ENCODE measurements at places on chromosomes 6 and 20. TPM values are rescaled to one million over a fixed set of nuclear protein-coding genes. Genes with fewer than 3 reads are reported as not detected.

DNA sequence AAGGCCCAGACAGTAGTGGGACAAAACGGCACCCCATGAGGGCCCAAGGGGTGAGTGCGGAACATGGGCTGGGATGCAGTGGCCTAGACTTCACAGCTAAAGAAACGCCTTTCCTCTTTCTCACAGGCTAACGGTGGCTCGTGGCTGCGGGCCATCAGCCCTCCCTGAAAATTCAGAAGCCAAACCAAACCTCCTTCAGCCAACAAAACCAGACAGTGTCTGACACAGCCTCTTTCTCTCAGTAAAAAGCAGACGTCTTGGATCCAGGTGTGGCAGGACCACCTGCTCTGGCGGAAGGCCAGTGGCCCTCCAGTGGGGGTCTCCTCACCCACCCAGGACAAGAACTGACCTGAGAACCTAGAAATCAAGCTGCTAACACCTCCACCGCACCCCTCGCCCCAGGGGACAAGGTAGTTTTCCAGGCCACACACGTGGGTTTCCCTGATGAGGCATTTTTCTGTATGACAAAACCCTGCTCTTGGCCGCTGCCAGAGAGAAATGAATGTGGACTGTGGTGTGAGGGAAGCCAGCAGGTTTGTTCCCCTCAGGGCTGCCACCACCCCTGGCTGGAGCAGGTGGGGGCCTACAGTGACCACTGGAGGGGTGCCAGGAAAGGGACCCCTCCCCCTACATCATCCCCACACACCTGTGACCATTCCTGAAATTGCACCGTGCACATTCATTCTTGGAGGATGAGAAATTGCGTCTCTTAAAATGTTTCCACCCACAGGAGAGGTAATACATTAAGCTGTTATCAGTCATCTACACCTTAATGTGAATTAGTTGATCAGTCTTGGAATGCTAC is 76.8 kb upstream of the PIM1 start:
- no peaks in the 10 kb centered on the region for H3K36me3 ChIP-seq
- no peaks in the 10 kb centered on the region for H3K4me1 ChIP-seq
- no peak for DNase-seq
- no peaks in the 10 kb centered on the region for H3K27me3 ChIP-seq
- no peak overlapping the region for H3K4me3 ChIP-seq
- H3K27ac ChIP-seq = no peak overlapping the region

DNA sequence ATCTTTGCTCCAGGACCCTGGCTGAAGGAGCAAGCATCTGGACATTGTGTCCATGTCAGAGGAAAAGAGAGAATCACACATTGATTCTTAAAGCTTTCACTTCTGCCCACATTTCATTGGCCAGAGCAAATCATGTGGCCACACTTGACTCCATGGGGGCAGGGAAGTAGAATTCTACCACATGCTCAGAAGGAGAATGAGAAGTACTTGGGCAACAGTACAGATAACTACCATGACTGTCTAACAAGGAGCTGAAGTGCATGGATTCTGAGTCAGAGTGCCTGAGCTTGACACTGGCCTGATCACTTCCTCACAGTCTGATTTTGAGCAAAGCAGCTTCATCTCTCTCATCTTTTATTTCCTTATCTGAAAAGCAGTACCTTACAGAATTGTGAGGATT is 38.6 kb downstream of the GHRH start:
- H3K4me1 ChIP-seq = no peaks in the 10 kb centered on the region
- no peak overlapping the region for H3K27ac ChIP-seq
- H3K36me3 ChIP-seq = peaks cover 41% of the 10 kb centered on the region
- H3K4me3 ChIP-seq = no peak overlapping the region
- no peaks in the 10 kb centered on the region for H3K27me3 ChIP-seq

PRSS35 gene
- 0.53 TPM for polyA plus RNA-seq

- no peak for DNase-seq
- no peak overlapping the region for H3K4me3 ChIP-seq
- peaks cover 93% of the 10 kb centered on the region for H3K27me3 ChIP-seq
- H3K36me3 ChIP-seq = no peaks in the 10 kb centered on the region
Observed at GRCh38 chr6:10393544-10394225, 21.2 kb downstream of the TFAP2A start.

GRCh38 chr6:24378473-24379097 is 20.7 kb upstream of the DCDC2 start:
- no peaks in the 10 kb centered on the region for H3K4me1 ChIP-seq
- H3K27me3 ChIP-seq = no peaks in the 10 kb centered on the region
- no peak for DNase-seq
- H3K4me3 ChIP-seq = no peak overlapping the region

- no peaks in the 10 kb centered on the region for H3K27me3 ChIP-seq
- no peak for DNase-seq
- H3K27ac ChIP-seq = no peak overlapping the region
- H3K4me3 ChIP-seq = no peak overlapping the region
- H3K36me3 ChIP-seq = no peaks in the 10 kb centered on the region
- H3K4me1 ChIP-seq = no peaks in the 10 kb centered on the region
Observed at GRCh38 chr20:41927189-41927588, 309.0 kb upstream of the CHD6 start.
